ENCODE measurements at places on chromosomes 6 and 20.

- DNase-seq = no peak
Measured at GRCh38 chr6:72035966-72036365, 149.6 kb downstream of the RIMS1 start.

GRCh38 chr6:21994821-21995220 lies 302.0 kb downstream of the PRL start:
- DNase-seq = no peak

DNA sequence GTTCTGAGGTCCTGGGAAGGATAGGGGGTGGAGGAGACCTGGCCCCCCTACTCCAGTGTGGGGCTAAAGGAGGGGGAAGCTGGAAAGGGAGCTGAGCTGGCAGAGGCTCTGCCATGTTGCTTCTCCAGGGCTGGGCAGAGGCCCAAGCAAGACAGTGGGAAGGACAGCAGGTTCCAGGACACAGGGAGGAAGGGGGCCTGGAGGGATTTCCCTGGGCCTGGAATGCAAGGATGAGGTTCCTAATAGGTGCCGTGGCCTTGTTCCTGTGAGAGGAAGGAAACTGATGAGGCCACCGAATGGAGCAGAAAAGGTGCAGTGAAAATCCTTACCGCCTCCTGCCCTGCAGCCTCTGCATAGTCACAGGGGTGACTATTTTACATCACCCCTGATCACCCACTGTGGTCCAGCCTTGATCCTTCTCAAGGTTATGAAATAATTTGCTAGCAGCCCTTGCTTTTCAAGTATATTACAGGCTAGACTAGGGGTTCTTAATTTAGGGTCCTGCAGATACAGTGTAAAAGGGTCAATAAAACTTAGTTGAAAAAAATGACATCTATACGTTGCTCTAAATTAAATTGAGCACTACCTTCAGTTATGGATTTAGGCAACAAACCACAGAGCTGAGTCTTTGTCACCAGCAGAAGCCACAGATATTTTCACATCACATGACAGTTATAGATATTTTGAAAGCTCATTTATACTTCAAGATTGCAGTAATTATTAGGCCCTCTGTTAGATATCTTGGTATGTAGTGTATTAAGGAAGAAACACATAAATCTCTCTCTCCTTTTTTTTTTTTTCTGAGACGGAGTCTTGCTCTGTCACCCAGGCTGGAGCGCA lies 45.7 kb upstream of the RNF24 start:
- no peak for DNase-seq

DNA sequence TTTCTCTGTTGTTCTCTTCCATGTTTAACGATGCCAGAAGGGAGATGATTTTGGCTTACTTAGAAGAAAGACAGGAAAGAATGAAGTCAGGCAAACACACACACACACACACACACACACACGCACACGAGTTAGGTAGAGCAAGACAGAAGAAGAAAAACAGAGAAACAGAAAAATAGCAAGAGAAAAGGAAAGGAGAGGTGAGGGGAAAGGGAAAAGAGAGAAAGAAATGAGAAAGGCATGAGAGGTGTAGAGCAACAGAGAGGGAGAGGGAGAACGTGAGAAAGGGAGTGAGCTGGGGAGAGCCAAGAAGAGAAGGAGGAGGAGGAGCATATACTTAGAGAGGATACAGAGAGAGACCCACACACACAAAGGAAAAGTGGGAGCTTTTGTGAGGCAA lies 385.3 kb downstream of the DOK5 start:
- no peak for DNase-seq

- no peak for DNase-seq
Measured at GRCh38 chr6:135994857-135995544, 143.5 kb downstream of the PDE7B start.

- no peak for DNase-seq
Measured at GRCh38 chr6:12602951-12603672, 113.5 kb upstream of the PHACTR1 start.

- DNase-seq = no peak
Measured at GRCh38 chr6:43848671-43849391, 78.8 kb downstream of the VEGFA start.

- DNase-seq = no peak
Measured at GRCh38 chr6:143549949-143550268, 38.4 kb upstream of the FUCA2 start.

- no peak for DNase-seq
Measured at GRCh38 chr6:106178900-106179299, 92.8 kb downstream of the PRDM1 start.

DNA sequence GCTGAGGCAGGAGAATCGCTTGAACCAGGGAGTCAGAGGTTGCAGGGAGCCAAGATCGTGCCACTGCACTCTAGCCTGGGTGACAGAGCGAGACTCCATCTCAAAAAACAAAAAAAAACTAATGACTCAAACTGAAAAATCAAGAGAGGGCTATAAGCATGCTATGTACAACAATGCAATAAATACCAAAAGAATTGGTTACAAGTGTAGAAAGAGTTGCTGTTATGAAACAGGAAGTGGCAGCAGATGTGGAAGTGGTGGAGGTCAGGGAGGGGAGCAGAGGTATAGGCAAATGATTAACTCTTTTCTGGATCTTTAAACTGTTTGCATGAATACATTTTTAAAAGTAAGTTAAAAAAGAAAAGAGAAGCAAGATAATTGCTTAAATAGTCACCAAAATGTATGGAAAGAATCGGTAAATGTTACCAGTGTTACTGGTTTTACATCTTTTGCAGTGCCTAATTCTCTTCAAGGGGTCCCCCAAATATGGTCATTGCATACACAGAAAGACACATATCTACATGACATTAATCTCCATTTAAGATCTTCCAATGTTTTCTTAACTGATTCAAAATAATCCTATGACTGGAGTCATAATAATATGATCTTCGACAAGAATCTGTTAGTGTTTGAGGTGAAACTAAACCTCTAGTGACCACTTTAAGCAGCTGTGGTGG lies 15.0 kb downstream of the CALHM6 start:
- no peak for DNase-seq

DNA sequence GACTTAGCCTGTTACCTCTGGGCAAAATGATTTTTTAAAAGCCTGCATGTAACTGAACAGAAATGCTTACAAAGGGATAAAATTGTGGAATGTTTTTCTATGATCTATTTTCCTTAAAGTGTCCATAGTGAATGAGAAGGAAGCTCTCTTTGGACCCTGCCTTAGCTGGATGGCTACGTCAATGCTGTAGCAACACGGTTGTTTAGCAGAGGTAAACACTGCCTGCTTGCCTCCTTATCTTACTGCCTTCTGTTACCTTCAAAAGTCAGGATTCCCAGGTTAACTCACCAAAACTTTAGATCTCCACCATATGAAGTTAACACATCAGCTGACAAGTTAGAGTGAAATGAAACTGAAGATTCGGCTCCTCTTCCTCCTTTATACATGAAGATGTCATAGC lies 402.6 kb downstream of the SAMD5 start:
- DNase-seq = no peak

- no peak for DNase-seq
Measured at GRCh38 chr20:36893801-36894200, 17.9 kb downstream of the TLDC2 start.

DNA sequence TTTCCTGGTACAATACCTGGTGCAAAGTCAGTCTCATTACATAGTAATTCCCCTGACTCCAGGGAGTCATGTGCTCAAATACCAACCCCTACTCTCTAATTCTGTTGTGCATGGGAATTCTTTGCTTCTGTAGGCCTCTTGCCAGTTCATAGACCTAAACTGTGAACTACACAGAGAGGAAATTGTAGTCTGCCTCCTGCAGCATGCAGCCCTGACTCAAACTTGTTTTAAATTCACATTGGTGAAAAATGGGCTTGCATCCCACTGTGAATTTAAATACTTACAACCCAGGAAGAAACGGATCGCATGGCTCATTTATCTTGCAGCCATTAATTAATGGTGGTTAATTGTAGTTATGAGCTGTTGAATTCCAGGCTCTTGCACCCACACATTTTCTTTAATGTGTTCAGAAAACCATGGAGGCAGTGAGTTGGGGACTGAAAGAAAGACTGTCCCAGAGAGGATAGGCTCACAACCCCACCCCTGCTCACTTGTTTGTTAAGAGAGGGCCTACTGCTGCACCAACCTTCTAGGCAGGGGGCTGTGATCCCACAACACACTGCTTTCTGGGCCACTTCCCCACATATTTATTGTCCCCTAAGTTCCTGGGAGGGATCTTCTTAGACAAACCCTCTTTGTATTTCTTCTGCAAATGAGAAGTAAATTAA lies 579.1 kb downstream of the DHX35 start:
- no peak for DNase-seq

All from hematopoietic multipotent progenitor cell treated with erythropoietin and hydrocortisone succinate and interleukin-3 and kit ligand, for 17 days (in vitro differentiated cells).